Fibroblast of skin of left quadriceps (primary cell): ENCODE measurements at places on chromosomes 4 and X.
A peak's percentile ranks its signal among the peaks of the same experiment; 100 is the strongest.

- no peak for DNase-seq
Observed at GRCh38 chrX:71637253-71637618, 18.9 kb upstream of the CXCR3 start.

GRCh38 chr4:6306299-6306698 is 36.6 kb downstream of the WFS1 start:
- DNase-seq = no peak

DNA sequence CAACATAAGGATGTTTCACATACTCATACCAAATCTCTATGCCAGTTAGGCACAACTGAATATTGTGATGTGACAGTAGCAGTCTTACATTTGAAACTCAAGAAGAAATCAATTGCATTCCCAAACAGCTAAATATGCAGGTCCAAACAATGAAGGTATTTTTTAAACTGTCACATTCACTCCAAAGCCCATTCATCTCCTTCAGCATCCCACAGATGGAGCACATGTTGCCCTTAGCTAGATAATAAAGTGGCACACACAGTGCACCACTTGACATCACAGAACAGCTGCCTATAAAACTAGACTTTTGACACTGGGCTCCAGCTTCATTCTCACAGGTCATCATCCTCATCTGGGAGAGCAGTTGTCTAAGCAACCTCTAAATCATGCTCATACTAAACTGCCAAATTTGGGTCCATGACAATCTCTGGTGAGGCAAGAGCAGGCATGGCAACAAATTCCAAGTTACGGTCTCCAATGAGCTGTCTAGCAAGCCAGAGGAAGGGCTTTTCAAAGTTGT is 26.2 kb upstream of the ARHGEF6 start:
- no peak for DNase-seq

GRCh38 chr4:1047976-1048772 is 36.7 kb downstream of the FGFRL1 start:
- DNase-seq = no peak

- peak; percentile 32 for DNase-seq
Observed at GRCh38 chr4:55866973-55867574, 13.6 kb downstream of the EXOC1 start.

DNA sequence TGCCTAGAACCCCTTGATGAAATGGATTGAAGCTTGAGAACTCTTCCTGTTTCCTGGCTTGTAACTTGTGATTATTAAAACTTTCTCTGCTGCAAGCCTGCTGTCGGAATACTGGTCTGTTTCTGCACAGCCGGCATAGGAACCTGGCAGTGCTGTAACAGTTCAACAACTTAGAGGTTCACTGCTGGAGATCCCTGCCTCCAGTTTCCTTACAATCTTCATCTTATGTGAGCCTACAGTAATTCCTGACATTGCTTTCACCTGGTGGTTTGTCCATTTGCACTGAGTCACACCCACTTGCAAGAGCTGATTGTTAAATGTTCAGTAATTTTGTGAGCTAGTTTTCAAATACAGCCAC is 1.3 kb upstream of the SEPSECS start:
- no peak for DNase-seq

DNA sequence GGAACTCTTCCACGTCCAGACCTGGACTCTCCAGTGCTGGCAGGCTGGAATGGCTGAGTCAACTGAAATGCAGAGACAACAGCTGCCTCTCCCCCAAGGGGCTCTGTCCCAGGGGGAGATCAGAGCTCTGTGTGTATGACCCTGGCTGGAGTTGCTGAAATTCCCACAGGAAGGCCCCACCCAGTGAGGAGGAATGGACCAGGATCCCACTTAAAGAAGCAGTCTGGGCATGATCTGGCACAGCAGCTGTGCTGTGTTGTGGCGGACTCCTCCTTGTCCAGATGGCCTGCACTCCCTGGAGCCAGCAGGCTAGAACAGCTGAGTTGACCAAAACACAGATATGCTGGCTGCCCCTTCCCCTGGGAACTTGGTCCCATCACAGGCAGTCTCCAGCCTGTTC is 25.4 kb downstream of the C4orf17 start:
- DNase-seq = no peak

- DNase-seq = no peak
Observed at GRCh38 chr4:7810783-7811535, 128.7 kb downstream of the AFAP1 start.
